Left hindlimb (tissue), 1 donor: ENCODE measurements at places on chromosomes 3 and 15.
A peak's percentile ranks its signal among the peaks of the same experiment; 100 is the strongest.

DNA sequence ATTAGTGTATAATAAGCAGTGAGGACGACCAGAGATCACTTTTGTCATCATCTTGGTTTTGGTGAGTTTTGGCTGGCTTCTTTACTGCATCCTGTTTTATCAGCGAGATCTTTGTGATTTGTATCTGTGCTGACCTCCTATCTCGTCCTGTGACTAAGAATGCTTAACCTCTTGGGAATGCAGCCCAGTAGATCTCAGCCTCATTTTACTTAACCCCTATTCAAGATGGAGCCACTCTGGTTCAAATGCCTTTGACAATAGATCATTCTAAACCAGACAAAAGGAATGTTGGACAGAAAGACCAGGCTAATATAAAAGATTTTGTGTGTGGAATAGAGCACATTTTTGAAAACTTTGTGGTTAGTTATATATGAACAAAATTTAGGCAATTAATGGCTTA, 618.5 kb upstream of the BCHE start:
- DNase-seq: no peak

DNA sequence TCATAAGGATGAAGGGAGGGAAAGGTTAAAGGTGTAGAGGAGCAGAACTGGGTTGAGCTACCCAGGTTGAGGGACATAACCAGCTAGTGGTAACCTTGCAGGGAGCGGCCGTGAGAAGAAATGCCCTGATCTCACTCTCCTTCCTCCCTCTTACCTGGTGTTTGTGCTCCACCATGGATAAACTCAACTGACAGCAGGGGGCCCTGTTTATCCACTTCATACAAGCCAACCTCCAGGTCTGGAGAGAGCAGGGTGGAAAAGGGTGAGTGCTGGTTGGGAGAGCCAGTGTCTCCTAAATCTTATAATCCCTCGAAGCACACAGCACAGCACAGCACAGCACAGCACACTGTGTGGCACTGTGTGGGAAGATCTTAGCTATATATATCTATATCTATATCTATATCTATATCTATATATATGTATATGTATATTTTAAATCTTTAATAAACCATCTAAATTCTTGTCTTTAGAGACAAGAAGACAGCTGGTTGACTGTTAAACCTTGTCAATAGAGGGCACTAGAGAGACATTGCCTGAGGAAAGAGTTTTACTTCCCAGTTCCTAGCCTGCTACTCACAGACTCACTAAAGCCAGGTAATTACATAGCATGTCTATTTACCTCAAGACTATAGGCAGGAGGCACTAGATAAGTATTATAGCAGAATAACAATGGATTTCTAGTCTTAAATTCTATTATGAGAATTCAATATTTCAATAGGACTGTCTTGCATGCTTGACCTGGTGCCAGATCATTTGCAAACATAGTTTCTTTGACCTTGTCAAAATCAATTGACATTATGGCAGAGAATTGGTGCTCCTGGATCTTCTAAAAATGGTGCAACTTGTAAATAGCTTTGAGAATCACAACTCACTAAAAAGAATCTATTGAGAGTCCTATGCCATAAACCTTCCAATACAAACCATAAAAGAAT, 21.7 kb upstream of the FMN1 start:
- DNase-seq: no peak

- DNase-seq: no peak
These were observed 3.3 kb upstream of the NR2F2 start for GRCh38 chr15:96327155-96327741.

- DNase-seq: no peak
These were observed 135.6 kb upstream of the ABI3BP start for GRCh38 chr3:101128786-101129185.

DNA sequence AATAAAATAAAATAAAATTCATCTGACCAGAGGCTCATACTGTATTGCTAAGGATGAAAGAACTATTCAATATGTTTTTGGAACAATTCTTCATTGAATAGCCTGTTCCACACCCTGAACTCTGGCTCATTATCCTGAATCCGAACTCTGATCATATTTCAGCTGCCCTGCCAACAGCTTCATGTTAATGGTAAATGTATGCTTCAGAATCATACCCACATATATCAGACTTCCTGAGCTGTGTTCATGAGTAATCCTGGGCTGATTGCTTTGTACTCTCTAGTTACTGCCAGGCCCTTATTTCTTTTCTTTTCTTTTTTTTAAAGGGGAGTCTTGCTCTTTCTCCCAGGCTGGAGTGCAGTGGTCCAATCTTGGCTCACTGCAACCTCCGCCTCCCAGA, 11.8 kb downstream of the INO80 start:
- DNase-seq: no peak

GRCh38 chr15:58003810-58004209, 61.7 kb downstream of the ALDH1A2 start:
- no peak for DNase-seq

DNA sequence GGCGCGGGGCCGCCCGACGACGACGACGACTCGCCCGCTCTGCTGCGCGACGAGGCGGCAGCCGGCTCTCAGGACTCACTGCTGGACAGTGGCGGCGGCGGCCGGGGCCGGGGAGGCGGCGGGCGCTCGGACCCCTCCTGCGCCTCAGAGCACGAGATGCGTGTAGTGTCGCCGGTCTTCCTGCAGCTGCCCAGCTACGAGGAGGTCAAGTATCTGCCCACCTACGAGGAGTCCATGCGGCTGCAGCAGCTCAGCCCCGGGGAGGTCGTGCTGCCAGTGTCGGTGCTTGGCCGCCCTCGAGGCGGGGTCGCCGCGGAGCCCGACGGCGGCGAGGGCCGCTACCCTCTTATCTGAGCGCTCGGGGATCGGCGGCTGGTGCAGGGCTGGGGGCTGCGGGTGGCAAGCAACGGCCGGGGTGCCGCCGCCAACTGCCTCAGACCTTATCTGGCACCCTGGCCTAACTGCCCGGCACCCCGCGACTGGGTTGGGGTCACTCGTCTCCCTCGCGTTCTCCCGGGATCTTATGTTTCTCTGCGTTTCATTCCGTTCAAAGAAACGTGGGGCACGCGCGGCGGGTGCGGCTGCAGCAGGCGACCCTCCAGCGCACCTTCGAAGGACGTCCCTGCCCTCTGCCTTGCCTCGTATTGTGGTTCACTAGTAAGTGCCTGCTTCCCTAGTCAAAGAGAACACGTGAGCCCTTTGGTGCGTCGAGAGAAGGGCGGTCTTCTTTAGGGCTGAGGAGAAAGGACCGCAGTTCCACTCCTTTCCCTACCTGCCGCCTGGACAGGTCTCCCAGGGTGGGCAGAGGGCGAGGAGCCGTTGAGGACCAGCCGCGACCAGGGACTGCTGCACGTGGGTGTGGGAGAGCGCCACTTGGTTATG, 1.0 kb downstream of the C3orf80 start:
- peak; percentile 38 for DNase-seq

DNA sequence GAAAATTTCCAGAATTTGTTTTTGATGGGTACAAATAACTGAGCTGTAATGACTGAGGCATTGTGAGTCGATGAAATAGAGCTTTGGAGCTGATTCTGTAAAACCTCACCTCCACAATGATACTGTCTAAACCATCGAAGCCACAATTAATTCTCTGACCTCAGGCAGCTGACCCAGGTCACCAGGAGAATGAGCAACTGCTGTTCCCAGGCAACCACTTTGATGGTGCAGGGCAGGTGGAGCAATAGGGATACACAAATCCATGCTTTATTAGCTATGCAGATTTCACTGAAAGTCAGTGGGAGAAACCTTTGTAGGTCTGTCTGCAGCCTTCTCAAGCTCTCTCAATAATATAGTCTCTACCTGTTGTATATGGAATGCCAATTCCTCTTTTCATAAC, 204.4 kb downstream of the RYR3 start:
- DNase-seq: no peak

- DNase-seq: no peak
These were observed 234.0 kb downstream of the RBMS3 start for GRCh38 chr3:29514912-29515311.

GRCh38 chr3:115624901-115625300, 1.6 kb downstream of the GAP43 start:
- no peak for DNase-seq

DNA sequence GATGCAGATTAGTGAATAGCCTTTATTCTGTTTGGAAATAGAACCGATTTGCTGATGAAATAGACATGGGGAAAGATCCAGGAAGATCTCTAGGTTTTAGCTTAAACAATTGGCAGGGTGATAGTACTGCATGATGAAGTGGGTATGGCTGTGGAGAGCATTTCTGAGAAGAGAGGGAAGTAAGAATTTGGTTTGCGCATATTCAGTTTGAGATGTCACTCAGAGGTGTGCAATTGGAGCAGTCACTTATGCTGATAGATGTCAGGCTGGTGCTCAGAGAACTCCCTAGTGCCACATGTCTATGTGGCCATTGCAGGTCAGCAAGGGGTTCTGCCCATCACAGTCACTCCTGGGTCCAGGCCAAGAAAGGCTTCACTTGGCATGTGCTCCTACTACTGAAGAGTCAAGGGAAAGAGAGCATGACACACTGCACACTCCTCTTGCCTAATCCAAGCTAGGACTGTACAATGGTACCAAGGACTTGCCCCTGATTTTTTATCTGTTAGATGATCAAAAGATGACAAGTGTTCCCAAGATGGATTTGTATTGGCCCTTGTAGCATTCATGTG, 57.2 kb upstream of the ST8SIA2 start:
- DNase-seq: no peak

- no peak for DNase-seq
These were observed 2.3 kb downstream of the VWA5B2 start for GRCh38 chr3:184231671-184232070.

GRCh38 chr15:55319537-55320237, 665 bp downstream of the PIGB start:
- no peak for DNase-seq

- no peak for DNase-seq
These were observed 23.8 kb downstream of the LRRC2 start for GRCh38 chr3:46542344-46542743.

- no peak for DNase-seq
These were observed 686.5 kb downstream of the ROBO1 start for GRCh38 chr3:79081335-79081734.

DNA sequence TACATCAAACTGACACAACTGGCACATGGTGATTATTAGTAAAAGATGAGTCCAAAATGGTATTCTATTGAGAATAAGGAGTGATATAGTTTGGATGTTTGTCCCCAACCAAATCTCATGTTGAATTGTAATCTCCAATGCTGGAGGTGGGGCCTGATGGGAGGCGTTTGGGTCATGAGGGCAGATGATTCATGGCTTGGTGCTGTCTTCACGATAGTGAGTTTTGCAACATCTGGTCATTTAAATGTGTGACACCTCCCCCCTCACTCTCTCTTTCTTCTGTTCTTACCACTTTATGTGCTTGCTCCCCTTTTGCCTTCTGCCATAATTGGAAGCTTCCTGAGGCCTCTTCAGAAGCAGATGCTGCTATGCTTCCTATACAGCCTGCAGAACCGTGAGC, 90.6 kb downstream of the RSL24D1 start:
- no peak for DNase-seq

- no peak for DNase-seq
These were observed 24.5 kb downstream of the CHDH start for GRCh38 chr3:53821631-53822121.

GRCh38 chr15:48510976-48511375, 134.5 kb downstream of the FBN1 start:
- no peak for DNase-seq

DNA sequence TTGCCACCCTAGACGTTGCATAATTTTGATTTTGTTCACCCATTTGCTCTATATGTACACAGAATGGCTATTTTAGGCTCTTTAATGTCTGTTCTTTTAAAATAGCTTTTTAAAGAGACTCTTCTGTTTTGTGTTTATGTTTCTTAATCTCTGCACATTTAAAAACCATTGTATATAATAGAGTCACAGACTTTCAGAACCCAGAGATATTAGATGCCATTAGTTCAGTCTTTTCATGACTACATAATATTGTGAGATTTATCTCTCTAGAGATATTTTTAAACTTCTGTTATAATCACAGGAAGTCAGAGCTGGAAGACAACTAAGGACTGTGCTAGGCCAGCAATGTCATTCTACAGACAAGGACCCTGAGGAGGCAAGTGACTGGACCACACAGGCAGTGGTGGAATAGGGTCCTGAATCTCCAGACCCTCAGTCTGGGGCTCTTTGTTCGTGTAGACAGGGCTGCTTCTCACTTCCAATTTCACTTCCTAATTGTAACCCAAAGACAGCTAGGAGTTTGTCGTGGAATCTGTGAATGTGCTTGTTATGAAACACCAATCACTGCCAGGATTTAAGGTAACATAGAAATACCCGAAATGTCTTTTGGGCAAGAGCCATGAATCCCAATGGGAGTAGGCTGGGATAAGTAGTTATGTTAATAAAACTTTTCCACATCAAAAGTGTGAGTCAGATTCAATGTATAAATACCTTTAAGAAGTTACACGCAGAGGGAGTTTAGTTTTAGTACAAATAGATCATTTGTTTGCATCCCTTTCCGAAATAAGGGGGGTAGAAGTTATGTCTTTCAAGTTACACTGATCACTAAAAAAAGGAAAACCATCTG, 165.2 kb upstream of the ROPN1 start:
- DNase-seq: no peak

GRCh38 chr15:82398785-82399184, 30.8 kb upstream of the GOLGA6L9 start:
- no peak for DNase-seq

DNA sequence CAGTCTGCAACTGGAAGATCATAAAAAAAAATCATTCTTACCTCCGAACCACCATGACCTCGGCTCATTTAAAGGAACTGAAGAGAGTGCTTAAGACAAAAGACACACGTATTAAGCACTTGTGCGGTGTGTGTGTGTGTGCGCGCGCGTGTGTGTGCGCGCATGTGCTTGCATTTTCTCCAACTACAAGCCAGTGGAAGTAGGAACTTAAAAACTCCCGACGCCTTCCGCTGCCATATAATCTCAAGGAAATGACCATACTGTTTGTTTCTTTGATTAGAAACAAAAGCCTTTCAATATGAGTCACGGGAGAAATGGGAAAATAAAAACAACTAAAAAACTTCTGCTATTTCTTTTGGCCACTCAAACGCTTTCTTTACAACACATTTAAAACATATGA, 32.4 kb downstream of the FRMD4B start:
- no peak for DNase-seq

DNA sequence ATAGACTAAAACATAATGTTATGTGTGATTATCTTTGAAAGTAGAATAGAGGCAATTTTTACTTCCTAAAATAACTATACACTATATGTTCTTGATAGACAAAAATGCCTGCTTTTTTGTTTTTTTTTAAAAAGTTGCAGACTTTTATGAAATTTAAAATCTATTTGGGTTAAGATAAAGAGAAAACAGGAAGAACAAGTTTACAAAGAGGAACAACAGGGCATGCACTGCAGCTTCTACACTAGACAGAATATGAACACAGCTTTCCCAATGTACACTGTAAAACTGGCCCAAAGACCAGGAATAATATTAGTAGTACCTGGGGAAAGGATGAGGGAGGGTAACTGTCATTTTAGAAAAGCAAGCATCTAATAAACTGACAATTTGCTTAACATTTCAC, 53.7 kb downstream of the NR1I2 start:
- no peak for DNase-seq

- DNase-seq: no peak
These were observed 520.1 kb downstream of the NTRK3 start for GRCh38 chr15:87736401-87736800.
